ENCODE measurements at places on chromosomes 7 and 10.

DNA sequence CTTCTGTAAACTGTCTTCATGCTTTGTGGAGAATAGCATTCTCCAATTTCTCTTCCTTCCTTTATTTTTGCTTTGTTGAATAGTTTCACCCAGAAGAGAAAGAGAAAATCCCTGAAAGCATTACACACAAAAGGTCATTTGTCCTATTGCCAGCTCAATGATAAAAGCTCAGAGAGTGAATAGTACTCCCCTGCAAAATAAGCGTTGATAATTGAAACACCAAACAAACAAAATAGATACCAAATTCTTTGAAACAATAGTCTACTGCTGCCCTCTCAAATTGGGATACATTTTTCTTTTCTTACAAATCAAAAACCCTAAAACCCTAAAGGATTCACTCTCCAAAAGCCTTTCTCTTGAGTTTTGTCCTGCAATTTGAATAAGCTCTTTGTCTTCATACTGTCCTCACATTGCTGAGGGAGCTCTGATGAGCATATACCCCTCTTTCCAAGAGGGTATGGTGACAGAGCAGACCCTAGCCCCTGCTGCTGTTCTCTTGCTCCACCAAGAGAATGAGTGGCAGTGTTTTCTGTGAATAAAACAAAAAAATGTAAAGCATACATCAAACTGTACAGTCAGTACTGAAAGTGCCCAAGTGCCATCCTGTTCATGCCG is 134.4 kb downstream of the CSTF2T start:
- no peaks in the 10 kb centered on the region for H3K36me3 ChIP-seq
- H3K27me3 ChIP-seq: no peaks in the 10 kb centered on the region
- H3K27ac ChIP-seq: no peak overlapping the region
- no peaks in the 10 kb centered on the region for H3K4me1 ChIP-seq
- no peak for DNase-seq

- no peak overlapping the region for H3K27ac ChIP-seq
- H3K4me3 ChIP-seq: no peak overlapping the region
- no peaks in the 10 kb centered on the region for H3K27me3 ChIP-seq
- peaks cover 48% of the 10 kb centered on the region for H3K36me3 ChIP-seq
- no peaks in the 10 kb centered on the region for H3K4me1 ChIP-seq
- no peak for DNase-seq
Measured at GRCh38 chr7:7254908-7255307, 72.6 kb downstream of the C1GALT1 start.

DNA sequence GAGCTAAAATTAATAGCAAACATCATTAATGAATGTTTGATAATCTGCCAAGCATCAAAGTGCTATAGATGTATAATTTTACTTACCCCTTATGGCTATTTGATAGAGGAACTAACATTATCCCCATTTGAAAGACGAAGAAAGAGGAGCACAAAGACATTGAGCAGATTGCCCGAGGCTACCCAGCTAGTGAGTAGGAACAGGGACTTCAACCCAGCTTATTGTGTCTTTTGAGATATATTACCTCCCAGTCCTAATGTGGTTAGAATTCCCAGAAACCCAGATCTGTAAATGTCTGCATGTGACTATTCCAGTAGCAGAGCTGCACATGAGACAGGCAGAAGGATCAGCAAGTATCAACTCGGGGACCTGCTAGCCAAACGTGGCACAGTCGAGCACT is 160.1 kb upstream of the AOAH start:
- no peaks in the 10 kb centered on the region for H3K4me1 ChIP-seq
- H3K27ac ChIP-seq: no peak overlapping the region

DNA sequence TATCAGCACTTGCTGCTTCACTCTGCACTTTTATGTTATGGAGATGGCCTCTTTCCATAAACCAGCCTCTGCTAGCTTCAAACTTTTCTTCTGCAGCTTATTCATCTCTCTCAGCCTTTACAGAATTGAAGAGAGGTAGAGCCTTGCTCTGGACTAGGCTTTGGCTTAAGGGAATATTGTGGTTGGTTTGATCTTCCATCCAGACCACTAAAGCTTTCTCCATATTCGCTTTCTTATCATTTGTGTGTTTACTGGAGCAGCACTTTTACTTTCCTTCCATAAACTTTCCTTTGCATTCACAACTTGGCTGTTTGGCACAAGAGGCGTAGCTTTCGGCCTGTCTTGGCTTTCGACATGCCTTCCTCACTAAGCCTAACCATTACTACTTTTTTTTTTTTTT is 23.6 kb downstream of the DYDC2 start:
- H3K4me3 ChIP-seq: no peak overlapping the region
- H3K4me1 ChIP-seq: no peaks in the 10 kb centered on the region
- H3K36me3 ChIP-seq: no peaks in the 10 kb centered on the region
- no peak overlapping the region for H3K27ac ChIP-seq
- peaks cover 6% of the 10 kb centered on the region for H3K27me3 ChIP-seq

DNA sequence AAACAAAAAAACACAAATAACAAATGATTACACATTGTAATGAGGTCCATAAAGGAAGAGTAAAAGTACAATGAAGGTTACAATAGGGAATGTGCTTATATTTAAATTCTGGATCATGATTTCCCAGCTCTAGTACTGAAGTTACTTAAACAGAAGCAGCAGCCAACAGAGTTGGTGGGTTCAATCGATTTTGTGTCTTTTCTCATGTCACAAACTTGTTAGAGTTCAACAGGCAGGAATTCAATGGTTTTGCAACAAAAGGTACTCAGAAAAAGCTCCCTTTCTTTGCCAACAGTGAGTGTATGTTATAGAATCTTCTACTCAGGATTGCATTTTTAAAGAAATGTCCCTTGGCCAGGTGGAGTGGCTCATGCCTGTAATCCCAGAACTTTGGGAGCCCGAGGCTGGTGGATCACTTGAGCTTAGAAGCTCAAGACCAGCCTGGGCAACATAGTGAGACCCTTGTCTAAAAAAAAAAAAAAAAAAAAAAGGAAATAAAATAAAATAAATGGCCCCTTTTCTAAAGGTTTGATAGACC is 29.6 kb upstream of the IL6 start:
- H3K27me3 ChIP-seq: no peaks in the 10 kb centered on the region
- no peak overlapping the region for H3K27ac ChIP-seq
- no peak for DNase-seq
- H3K4me3 ChIP-seq: no peak overlapping the region
- H3K4me1 ChIP-seq: peaks cover 16% of the 10 kb centered on the region

DNA sequence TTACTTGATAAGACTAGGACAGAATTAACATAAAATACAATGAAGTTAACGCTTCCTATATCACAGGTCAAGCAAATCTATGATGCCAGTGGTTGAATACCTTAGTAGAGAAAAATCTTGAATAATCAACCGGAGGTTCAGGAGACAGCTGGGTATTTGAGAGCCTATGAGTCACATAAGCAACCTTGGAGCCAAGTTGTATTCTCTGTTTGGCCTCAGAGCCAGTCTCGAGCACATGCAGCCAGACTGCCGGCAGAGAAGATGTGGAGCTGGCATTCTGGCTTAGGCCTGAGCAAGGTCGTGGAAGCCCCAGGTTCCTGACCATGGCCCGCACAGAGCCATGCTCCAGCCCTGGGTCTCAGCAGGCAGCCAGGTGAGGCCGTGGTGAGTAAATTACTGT is 90.3 kb downstream of the FAM204A start:
- H3K4me3 ChIP-seq: no peak overlapping the region
- no peak for DNase-seq
- H3K36me3 ChIP-seq: no peaks in the 10 kb centered on the region
- peaks cover 22% of the 10 kb centered on the region for H3K27me3 ChIP-seq
- no peaks in the 10 kb centered on the region for H3K4me1 ChIP-seq
- no peak overlapping the region for H3K27ac ChIP-seq

Data from osteoblast (primary cell).